ENCODE measurements at places on chromosomes 6 and 20.

DNA sequence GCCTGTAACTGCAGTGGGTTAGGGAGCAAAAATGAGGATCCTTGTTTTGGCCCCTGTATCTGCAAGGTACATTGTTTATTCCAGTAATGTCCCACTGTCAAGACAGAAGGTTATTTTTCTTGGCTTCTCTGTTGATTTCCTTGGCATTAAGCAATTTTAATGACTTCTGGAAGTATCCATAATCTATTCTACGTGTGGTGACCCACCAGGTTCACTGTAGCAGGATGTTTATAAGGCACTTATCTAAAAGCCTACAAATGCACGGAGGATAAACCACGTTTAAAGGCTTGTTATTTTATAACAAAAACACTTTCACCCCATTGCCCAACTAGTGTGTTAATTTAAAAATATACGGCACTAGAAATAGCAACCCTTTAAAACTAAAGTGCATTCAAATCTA is 294.9 kb downstream of the LAMA2 start:
- no peak for DNase-seq

DNA sequence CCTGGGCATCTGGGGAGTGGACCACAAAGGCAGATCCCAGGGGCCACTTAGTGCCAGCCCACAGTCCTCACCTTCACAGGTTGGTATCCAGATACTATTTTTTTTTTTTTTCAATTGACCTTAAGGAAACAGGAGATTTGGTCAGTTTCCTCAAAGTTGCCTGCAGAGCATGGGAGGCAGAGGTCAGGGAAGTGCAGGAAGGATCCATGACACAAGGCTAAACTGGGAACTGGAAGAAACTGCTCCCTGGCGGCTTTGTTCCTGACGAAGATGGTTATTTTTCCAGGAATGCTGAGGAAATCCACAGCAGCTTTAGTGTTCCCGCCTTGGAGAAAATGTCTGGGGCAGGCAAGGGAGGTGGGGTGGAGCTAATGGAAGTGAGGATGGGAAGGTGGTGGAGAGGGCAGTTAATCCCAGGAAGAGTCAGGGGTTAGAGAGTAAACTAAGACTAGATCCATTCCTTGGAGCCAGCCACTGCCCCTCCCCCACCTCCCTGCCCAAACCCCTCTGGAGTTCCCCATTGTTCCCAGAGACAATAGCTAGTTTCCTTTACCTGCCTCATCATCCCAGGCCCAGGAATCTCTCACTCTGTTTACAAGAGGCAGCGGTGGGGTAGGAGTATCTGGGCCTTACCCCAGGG is 14.3 kb upstream of the MYMX start:
- no peak for DNase-seq

- DNase-seq = peak; percentile 34
These were observed 34.2 kb downstream of the PAX1 start for GRCh38 chr20:21739682-21740081.

- DNase-seq = no peak
These were observed 26.0 kb upstream of the SCRT2 start for GRCh38 chr20:701401-702129.

DNA sequence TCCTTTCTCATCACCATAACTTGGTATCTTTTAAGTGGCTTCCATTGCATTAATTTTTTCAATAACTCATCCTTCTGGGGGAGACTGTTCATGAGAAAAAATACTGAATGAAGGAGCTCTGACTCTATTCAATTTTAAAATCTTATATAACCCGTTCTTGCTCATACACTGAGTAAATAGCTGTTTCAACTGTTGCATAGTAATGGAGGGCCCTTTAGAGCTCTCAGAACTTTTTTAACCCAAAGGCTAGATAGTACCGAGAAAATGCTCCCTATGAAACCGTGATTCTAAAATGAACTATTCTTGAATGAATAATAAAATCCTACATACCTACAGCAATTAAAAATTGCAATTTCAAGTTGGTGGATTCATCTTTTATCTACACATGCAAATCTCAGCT is 5.3 kb downstream of the SLC2A12 start:
- DNase-seq = no peak

DNA sequence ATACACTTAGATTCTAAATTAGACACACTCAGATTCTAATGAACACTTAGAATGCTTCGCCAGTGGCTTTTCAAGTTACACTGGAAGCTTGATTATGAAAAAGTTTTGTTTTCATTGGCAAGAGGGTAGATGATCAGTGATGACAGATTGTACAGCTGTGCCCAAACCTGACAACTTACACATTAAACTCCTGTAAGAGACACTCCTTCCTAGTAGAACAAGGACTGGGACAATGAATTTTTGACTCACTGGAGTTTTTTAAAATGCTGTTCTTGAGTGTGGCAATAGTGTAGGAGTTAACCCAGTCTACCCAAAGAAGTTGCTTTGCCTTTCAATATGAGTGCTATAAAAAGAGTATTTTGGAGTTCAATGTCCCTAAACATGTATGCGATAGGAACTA is 140.8 kb downstream of the SLC16A10 start:
- no peak for DNase-seq

DNA sequence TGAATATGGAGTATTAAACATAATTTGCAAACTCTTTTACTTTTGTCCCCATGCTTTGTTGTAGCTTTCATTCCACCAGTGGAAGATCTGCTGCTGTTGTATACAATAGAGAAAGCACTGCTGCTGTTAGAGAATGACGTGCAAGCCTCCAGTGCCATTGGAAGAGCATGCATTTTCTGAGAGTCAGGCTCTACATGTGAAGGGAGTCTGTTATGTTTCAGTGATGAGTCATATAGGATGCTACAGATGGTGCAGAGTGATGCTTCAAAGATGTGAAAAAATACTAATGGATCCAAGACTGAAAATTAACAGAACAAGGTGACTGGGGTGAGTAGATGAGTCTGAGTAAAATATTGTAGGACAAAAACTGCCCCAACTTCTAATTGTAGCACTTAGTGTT is 22.4 kb upstream of the BACH2 start:
- no peak for DNase-seq

DNA sequence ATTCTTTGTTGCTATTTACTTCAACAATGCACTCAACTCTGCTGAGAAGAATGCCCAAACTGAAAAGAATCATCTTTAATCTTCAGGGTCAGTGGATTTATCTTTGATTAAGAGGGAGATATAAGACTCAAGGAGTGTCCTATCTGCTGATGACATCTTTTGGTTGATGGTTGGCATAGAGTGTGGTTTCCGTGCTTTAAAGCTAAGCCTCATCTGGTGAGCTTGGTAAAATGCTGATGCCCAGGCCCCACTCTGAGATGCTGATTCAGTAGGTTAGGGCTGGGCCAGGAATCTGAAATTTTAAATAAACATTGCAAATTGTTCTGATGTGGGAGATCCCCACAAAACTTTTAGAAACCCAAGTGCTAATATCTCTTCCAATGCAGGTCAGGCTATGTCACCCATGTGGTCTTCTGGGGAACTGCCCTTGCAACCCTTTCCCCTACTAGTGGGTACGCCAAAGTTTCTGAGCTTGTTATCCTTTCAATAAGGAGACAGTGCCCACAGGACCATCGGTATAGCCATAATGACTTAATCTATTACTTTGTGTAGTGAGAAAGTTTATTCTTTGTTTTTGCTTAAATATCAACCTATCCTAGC is 68.5 kb upstream of the ARMH2 start:
- DNase-seq = no peak

- DNase-seq = no peak
These were observed 203.7 kb downstream of the NFATC2 start for GRCh38 chr20:51338692-51339440.

- no peak for DNase-seq
These were observed 48.3 kb downstream of the EFCAB8 start for GRCh38 chr20:32906871-32907495.

DNA sequence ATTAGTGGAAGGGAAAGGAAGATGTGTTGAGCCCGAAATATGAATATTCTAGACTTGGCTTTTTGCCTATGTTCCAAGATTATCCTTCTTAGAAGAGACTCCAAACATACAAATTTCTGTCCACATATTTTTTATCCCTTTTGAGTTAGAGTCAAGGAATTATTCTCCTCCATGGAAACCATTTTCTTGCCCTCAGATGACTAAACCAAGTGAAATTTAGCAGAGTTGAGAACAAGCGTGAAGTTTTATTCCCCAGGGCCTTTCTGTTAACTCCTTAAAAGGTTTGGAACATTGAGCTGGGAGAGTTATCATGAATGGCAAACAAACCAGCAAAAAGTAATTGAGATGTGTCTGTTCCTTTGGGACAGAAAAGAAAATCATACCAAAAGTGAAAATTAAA is 286.1 kb upstream of the PLCB4 start:
- DNase-seq = no peak

GRCh38 chr6:54057058-54057457 is 54.2 kb upstream of the MLIP start:
- DNase-seq = no peak

DNA sequence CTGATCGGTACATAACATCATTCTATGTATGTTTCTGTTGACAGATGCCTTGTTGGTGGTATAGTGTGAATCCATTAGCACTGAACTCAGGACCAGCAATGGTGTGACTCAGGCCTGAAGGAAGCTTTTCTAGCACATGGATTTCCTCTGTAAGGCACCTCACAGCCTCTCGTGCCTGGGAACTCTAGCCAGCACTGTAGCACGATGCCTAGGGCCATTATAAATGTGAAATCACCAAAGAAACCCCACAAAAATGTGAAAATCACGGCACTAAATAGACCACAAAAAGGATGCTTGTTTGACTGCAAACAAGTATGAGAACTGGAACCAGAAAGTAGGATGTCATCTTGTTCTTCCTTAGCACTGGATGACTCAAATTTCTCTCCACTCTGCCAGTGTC is 63.7 kb upstream of the NKX2-2 start:
- DNase-seq = peak; percentile 83

GRCh38 chr20:49821870-49822331 is 9.3 kb downstream of the SLC9A8 start:
- DNase-seq = no peak

GRCh38 chr20:20343932-20344331 is 24.0 kb upstream of the INSM1 start:
- DNase-seq = no peak

DNA sequence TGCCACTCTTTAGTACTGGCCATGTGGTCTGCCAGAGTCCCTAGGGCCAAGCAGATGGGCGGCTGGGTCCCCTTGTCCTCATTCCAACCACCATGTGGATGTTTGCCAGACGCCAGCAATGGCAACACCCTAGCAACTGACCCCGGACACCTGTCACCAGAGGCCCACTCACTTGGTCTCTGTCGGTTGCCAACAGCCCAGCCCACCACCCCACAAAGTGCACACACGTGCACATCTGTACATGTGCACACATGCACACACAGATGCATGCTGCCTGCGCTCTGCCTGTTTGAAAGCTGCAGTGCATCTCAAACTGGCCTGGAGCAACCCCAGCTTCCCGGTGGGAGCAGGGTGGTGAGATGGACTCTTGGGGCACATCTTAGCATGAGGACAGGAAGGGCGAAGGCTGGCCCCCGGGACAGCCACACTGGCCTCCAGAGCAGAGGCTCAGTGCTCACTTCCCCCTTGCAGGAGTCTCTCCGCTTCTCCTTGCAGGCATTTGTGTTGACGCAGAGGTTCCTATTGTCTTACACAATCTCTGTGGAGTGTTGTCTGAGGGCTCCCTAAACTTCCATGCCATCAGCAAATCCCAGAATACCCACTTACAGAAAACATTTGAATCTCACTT is 54.0 kb downstream of the PSMG4 start:
- no peak for DNase-seq

DNA sequence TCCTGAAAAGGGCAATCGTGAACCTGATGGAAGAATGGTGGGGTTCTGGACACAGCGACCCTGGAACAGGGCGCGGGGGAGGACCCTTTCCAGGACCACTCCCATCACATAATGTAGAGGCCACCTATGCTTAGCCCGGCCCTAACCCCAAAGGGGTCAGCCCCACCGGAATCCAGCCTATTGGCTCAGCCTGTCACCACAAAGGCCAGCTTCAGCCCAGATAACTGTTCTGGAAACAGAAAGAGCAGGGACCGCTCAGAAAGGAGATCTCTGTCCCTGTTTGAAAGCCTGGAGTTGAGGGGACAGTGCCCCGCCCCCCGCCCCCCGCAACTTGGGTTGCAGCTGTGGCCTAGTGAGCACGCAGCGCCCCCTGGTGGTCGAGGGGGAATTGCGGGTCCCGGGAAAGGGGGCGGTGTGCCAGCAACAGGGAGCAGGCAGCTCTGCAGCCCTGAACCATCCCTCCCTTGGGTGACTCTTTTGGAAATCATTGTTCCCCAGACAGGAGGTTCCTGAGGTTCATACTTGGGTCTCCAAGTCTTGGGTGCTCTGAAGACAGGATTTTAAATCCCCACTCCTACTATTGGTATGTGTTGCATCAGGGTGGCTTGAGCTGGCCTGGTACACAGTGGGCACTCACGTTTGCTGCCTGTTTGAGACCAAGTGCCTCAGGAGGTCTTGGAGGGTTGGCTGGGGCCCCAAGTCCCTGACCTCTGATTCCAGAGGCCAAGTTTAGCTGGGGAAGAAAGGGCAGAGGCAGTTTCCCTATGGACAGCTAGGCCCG is 1.5 kb downstream of the SIGLEC1 start:
- no peak for DNase-seq

DNA sequence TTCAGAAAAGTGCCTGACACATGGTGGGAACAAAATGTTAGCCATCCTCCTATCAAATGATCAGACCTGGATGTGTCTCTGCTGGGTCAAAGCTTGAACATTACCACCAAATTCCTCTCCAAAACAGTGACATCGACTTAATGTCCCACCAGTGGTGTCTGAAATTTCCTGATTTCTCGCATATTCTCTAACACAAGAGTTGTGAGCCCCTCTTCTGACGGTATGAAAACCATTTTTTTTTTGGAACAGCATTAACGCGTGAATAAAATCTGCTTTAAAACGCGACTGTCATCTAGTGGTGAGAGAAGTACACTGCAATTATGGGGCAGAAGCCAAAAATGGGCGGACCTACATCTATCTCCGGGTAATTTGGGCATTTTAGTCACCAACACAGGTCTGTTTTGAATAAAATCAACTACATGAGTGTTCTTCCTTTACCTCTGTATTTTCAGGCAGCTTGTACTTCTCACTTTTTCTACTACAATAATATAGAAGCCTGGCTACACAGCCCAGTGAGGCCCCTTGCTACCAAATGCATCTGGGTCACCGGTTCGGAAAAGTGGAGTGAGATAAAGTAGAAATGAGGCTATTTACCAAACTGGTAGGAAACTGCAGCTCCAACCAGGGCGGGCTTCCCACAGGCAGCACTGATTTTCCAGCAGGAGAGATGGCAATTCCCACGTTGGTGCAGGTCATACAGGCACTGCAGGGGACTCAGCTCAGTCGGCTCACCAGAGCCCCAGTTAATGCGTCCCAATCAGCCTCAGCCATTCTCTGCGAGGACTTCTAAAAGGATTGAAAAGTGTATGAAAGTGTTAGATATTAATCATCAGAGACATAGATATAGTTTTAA is 27.4 kb downstream of the MGME1 start:
- DNase-seq = no peak

Data from SK-N-MC (cell line).